Neural crest cell (in vitro differentiated cells): ENCODE measurements at places on chromosomes 16 and 17. TPM values are rescaled to one million over a fixed set of nuclear protein-coding genes. Genes with fewer than 3 reads are reported as not detected.

- peaks cover 58% of the 10 kb centered on the region for H3K4me1 ChIP-seq
- H3K27me3 ChIP-seq, result peaks cover 79% of the 10 kb centered on the region
- peak; percentile 47 for DNase-seq
- H3K4me3 ChIP-seq, result peak overlapping the region; percentile 95
- H3K36me3 ChIP-seq, result peaks cover 6% of the 10 kb centered on the region
- H3K27ac ChIP-seq, result peak overlapping the region; percentile 99
These were observed 1.5 kb downstream of the FGF11 start for GRCh38 chr17:7440834-7441195.

DNA sequence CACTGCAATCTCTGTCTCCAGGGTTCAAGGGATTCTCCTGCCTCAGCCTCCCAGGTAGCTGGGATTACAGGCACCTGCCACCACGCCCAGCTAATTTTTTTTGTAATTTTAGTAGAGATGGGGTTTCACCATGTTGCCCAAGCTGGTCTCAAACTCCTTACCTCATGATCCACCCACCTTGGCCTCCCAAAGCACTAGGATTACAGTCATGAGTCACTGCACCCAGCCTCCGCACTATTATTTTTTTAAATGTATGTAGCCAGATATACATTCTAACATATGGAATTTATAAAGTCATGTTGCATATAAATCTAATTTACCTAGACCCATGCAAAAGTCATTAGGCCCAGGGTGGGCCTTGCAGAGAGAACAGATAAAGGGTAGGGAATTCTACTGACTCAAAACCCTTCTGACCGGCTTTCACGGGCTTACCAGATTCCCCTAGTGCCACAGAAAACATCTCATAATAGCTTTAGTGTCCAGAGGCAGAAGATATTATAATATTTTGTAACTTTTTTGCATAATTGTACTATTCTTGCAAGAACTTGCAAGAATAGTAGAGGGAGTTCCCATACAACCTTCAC is 20.5 kb upstream of the HELZ start:
- H3K4me1 ChIP-seq, result peaks cover 13% of the 10 kb centered on the region
- H3K27me3 ChIP-seq, result no peaks in the 10 kb centered on the region
- no peaks in the 10 kb centered on the region for H3K36me3 ChIP-seq
- DNase-seq, result no peak
- no peak overlapping the region for H3K4me3 ChIP-seq

DNA sequence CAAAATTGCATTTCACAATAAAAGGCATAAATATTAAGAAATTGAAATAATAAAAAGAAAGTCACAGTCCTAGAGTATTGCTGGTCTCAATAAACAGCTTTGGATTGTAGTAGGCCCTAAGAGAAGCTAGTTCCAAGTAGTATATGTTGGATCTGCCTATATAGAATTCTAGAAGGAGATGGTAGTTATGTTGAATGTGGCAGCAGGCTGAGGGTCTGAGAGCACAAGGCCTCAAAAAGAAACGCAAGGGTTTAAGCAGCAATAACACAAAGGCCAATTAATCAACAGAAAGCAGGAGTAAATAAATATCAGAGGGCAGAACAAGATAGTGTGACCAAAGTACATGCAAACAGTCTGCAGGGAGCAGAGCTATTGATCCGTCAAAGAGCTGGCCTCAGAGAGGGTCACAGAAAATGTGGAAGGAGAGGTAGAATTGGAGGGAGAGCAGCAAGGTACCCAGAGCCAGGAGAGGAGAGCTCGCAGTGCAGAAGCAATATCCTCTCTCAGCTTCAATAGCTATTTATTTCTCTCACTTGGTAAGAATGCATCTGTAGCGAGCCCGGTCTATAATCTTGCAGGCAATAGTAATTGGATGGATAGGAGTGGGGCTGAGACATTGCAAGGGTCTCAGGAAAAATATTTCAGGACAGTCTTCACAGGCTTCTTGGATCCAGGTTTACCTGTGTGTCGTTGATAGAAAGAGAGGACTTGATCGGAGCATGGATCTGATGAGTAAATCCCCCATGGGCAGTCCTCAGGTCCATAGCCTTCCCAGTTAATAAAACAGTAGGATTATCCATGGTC is 25.1 kb upstream of the MED13 start:
- no peak overlapping the region for H3K27ac ChIP-seq
- H3K36me3 ChIP-seq, result no peaks in the 10 kb centered on the region
- H3K27me3 ChIP-seq, result no peaks in the 10 kb centered on the region
- H3K4me1 ChIP-seq, result no peaks in the 10 kb centered on the region
- no peak overlapping the region for H3K4me3 ChIP-seq

- no peaks in the 10 kb centered on the region for H3K36me3 ChIP-seq
- H3K4me3 ChIP-seq, result no peak overlapping the region
- H3K27me3 ChIP-seq, result no peaks in the 10 kb centered on the region
- no peak overlapping the region for H3K27ac ChIP-seq
These were observed 34.6 kb upstream of the TOX3 start for GRCh38 chr16:52581530-52581929.

DNA sequence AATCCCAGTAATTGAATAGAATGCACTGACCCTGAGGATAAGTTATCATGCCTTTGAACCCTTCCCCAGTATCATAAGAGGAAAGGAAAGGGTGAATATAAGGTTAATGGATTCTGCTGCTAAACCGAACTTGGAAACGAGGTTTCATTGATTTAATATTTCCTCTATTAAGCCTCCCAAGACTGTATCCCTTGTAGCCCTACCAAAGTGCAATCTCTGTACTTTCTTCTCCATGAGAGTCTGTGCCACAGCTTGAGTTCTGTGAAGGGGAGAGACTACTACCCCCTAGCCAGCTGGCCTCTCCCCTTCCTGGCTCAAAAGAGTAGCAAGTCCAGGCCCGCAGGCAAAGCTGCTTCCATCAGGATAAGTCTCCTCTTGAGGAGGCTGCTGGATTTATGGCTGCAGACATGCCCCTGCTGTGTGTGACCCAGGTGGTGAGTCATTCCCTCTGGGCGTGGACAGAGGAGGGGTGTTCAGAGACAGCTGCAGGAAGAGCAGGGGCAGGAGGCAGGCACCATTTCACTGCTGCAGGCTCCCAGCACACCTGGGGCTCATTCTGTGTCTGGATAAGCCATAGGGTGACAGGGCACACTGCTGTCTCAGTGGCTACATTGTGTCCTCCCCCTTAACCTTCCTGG is 58.4 kb downstream of the TOM1L2 start:
- H3K27me3 ChIP-seq, result no peaks in the 10 kb centered on the region
- H3K36me3 ChIP-seq, result peaks cover 9% of the 10 kb centered on the region
- peak overlapping the region; percentile 25 for H3K4me3 ChIP-seq
- peaks cover 31% of the 10 kb centered on the region for H3K4me1 ChIP-seq

- no peak overlapping the region for H3K27ac ChIP-seq
- H3K4me3 ChIP-seq, result peak overlapping the region; percentile 31
- H3K36me3 ChIP-seq, result peaks cover 3% of the 10 kb centered on the region
- H3K27me3 ChIP-seq, result peaks cover 53% of the 10 kb centered on the region
These were observed 2.7 kb downstream of the ESRP2 start for GRCh38 chr16:68233085-68233834.

DNA sequence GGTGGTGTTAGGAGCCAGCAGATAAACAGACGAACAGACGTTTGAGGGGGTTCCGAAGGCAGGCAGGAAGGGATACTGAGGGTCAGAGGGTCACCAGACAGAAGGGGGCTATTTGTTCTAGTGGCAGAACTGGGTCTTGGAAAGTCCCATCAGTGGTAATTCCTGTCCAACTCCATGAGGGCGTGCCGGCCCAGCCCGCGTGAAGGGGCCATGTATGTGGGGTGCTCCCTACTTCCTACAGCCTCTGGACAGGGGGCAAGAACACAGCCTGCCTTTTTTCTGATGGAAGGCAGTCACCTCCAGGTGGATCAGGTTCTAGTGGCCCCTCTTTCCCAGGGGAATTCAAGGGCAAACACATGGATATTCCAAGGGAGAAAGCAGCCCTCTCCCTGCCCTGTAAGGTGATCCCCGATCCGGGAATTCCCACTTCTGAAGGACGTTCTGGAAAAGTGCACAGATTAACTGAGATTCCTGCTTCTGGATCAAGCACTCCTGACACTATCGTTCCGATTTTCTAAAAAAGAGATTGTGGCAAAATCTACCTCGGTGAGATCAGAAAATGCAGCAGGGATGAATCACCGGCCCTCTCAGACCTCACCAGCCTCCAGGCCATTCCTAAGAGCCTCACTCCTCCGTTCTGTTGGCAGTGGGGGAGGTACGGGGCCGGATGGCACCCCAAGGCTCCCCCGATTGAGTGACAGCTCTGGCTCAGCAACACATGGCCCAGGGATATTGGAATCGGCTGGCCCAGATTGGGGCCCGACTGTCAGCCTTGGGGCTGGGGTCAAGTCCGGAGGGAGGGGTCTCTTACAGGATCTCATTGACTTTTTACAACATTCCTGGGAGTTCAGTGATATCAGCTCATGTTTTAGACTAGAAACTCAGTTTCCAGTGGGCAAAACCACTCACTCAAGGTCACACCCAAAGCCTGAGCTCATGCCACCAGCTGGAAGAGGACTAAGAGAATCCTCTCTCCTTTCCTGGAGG is 12.4 kb downstream of the STX1B start:
- peaks cover 3% of the 10 kb centered on the region for H3K36me3 ChIP-seq
- peak overlapping the region; percentile 73 for H3K4me3 ChIP-seq
- no peak overlapping the region for H3K27ac ChIP-seq
- peaks cover 24% of the 10 kb centered on the region for H3K27me3 ChIP-seq

GRCh38 chr16:18792836-18793433 is 2.8 kb upstream of the RPS15A start:
- H3K27me3 ChIP-seq, result peaks cover 3% of the 10 kb centered on the region
- H3K27ac ChIP-seq, result no peak overlapping the region
- peaks cover 23% of the 10 kb centered on the region for H3K4me1 ChIP-seq
- DNase-seq, result no peak
- H3K36me3 ChIP-seq, result peaks cover 35% of the 10 kb centered on the region
- H3K4me3 ChIP-seq, result no peak overlapping the region

GRCh38 chr17:40651939-40652338 is 4.3 kb upstream of the SMARCE1 start:
- peaks cover 7% of the 10 kb centered on the region for H3K27me3 ChIP-seq
- no peaks in the 10 kb centered on the region for H3K36me3 ChIP-seq
- H3K27ac ChIP-seq, result no peak overlapping the region
- peak overlapping the region; percentile 3 for H3K4me3 ChIP-seq
- no peak for DNase-seq

DNA sequence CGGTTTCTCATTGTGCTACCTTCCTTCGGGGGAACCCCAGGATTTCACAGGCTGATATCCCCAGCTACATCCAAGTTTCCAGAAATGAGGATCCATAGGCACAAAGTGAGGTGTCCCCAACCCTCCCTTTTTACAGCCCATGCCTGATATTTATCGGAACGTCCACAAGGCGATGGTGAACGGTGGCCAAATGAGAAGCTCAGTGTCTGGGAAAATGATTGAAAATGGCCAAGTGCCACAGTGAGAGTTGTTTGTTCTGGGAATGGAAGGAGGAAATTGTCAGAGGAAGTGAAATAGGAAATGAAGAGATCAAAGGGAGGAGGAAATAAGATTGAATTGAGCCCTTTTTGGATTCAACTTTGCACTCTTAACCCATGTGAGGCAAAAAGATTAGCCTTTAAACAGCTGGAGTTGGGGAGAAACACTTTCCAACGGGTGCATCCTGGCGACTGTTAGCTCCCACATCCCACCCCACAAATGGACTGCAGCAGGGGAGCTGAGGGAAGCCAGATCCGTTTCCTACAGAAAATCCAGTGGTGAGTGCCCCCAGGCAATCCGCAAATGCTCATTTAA is 294.4 kb upstream of the IRX5 start:
- H3K27me3 ChIP-seq, result peaks cover 69% of the 10 kb centered on the region
- no peak for DNase-seq
- peaks cover 36% of the 10 kb centered on the region for H3K4me1 ChIP-seq
- H3K4me3 ChIP-seq, result no peak overlapping the region
- H3K27ac ChIP-seq, result no peak overlapping the region

DNA sequence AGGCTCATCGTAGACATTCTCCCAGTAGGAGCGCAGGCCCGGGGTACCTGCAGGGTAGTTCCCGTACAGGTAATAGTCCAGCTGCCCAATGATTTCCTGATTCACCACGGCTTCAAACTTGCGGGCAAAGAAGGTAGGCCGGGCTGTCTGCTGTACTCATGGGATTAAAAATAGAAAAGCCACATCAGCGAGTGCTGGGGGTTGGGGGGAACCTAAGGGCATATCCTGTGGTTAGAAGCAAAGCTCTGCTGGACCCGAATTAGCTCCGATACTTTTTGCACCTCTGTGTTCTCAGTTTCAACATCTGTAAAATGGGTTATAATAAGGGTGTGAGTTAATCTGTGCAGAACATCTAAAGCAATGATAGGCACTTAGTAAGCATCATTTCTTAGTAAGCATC is 336.2 kb downstream of the XYLT1 start:
- H3K4me1 ChIP-seq, result peaks cover 7% of the 10 kb centered on the region
- no peak overlapping the region for H3K4me3 ChIP-seq
- H3K27ac ChIP-seq, result no peak overlapping the region
- H3K36me3 ChIP-seq, result peaks cover 10% of the 10 kb centered on the region
- no peaks in the 10 kb centered on the region for H3K27me3 ChIP-seq

DNA sequence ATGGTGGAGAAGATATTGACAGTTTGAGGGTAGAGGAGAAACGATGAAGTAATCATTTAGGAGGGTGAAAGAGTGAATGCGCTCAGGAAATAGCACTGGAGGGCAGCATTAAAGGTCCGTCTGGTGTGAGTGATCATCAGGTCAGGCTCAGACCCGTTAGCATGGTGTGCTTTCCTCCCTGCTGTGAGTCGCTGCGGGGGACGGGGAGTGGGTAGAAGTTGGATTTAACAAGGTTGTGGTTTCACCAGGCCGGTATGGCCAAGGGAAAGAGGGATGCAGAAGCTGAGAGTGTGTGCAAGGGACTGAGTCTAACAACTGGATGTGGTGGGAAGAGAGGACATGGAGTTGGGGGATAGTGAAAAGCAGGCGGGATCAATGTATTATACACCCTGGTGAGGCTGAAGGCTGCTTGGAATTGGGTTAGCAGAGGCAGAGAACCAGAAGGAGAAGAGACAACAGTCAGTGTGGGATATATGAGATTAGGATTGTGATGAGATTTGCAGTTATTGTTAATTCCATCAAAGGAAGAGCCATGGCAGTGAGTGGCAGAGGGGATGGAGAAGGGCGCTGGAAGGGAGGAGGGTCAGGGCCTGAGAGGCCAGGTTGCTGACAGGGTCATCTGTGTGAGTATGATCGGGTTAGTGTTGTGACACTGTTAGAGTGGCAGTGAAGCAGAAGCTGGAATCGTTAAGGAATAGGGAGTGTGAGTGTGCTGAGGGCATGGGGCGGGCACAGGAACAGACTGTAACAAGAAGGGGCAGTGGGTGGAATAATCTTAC is 59.0 kb upstream of the TBX2 start:
- peaks cover 17% of the 10 kb centered on the region for H3K4me1 ChIP-seq
- no peaks in the 10 kb centered on the region for H3K36me3 ChIP-seq
- DNase-seq, result no peak

GRCh38 chr17:57913575-57914272 is 41.5 kb downstream of the CUEDC1 start:
- H3K27ac ChIP-seq, result peak overlapping the region; percentile 93
- DNase-seq, result no peak
- peak overlapping the region; percentile 87 for H3K4me3 ChIP-seq
- no peaks in the 10 kb centered on the region for H3K36me3 ChIP-seq
- peaks cover 92% of the 10 kb centered on the region for H3K4me1 ChIP-seq

Gene SOX8
- 19.4 and 19.8 TPM in 2 replicates for total RNA-seq
